ENCODE measurements at places on chromosomes 13 and 19.
A peak's percentile ranks its signal among the peaks of the same experiment; 100 is the strongest.

- no peak for DNase-seq
Observed at GRCh38 chr19:45477186-45477585, 9.4 kb downstream of the FOSB start.

DNA sequence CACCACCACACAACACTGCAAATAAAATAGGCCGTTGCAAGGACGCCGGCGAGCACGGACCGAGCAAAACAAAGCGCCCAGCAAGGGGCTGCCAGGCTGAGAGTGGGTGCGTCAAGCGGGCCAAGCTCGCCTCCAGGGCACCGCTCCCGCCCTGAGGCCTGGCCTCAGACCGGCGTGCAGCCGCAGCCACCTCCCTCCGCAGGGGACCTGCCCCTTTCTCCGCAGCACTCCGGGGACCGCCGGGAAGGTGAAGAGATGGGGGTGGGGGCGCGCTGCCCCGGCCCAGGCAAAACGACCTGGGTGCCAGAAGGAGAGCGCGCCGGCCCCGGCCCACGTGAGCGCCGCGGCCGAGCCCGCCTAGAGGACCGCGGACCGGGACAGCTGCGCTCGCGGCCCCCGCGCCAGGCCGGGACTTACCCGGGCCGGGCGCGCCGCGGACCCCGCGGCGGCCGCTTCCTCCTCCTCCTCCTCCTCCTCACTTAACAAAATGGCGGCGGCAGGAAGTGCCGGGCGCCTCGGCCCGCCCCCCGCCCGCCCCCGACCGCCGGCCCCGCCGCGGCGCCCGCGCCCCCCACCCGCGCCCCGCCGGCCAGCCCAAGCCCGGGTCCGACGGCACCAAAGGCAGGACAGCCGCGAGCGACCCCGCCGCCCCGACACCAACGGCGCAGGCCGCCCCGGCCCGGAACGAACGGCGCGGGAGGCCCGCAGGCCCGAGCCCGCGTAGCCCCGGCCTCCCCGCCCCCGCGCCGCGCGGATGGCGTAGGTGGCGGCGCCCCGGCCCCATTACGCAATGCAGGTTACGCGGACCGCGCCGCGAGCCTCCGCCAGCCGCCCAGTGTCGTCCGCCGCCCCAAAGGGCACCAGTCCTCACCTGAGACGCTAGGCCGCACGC, 674 bp downstream of the BRD4 start:
- DNase-seq, result peak; percentile 25

GRCh38 chr13:21557995-21558394, 46.0 kb downstream of the MICU2 start:
- peak; percentile 41 for DNase-seq

- DNase-seq, result no peak
Observed at GRCh38 chr13:66138172-66138811, 1091.8 kb downstream of the PCDH9 start.

GRCh38 chr13:35833608-35834275, 297.4 kb downstream of the DCLK1 start:
- DNase-seq, result no peak

DNA sequence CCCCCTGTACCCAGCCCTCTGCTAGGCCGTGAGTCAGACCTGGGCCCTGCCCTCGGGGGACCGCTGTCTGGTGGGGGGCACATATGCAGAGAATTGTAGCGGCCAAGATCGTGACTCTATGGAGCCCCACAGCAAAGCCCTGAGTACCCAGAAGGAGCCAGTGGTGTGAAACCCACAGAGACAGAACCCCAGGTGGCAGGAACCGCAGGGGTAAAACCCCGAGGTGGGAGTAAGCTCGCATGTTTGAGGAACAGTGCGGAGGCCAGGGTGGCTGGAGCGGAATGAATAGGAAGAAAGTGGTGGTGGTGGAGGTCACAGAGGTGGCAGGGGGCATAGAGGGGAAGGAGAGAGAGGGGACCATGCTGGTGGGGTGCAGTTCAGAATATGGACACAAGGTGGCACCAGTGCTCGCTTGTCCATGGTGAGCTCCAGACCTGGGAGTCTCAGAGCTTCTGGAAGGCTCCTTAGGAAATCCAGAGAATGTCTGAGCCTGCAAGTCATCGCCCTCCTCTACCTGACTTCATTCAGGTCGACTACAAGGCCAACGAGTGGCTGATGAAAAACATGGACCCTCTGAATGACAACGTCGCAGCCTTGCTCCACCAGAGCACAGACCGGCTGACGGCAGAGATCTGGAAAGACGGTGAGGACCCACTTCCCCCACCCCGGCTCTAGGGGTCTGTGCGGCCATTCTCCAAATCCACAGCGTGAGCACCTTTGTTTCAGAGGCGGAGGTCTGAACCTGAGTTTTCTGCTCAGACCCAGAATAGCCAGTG, 48.9 kb downstream of the MYH14 start:
- DNase-seq, result no peak

DNA sequence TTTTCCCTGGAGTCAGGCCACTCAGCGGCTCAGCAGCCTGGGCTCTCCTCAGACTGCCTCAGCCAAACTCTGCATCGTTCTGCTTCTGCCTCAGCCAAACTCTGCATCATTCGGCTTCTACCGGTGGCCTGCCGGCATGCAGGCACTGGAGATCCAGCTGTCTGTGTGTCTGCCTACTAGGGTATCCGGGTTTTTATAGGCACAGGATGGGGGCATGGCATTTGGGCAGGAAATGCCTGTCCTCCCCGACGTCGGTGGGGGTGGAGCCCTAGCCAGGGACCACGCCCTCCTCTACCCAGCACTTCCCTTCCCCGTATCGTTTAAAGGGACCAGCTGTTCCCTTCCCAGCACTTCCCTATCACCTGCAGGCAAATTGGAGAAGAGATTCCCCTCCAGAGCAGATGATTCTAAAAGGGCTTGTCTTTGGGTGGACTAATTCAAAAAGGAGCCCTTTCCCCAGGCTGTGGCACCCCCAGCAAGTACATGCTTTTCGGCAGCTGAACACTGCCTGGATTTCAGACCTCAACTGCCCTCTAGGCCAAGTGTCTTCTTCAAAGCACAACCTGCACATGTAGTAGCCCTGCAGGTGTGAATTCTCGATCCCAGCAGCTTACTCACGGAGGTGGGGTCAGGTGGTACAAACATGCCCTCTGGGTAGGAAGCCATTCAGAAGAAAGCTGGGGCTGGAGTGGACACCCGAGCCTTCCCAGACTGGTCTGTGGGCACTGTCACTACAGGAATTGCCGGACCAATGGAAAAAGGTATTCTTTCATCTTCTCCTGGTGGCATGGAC, 25.4 kb upstream of the GPR12 start:
- peak; percentile 8 for DNase-seq

Measured in LHCN-M2 (cell line).